ENCODE measurements at places on chromosomes 16 and 17. TPM values are rescaled to one million over a fixed set of nuclear protein-coding genes. Genes with fewer than 3 reads are reported as not detected.
A peak's percentile ranks its signal among the peaks of the same experiment; 100 is the strongest.

Gene TNFSF12
- total RNA-seq, result 28.4 TPM

Gene HSPB9
- not detected for total RNA-seq

Gene CD7
- not detected for total RNA-seq

GRCh38 chr17:28570716-28571360 is 486 bp downstream of the PIGS start:
- peak; percentile 37 for DNase-seq

DNA sequence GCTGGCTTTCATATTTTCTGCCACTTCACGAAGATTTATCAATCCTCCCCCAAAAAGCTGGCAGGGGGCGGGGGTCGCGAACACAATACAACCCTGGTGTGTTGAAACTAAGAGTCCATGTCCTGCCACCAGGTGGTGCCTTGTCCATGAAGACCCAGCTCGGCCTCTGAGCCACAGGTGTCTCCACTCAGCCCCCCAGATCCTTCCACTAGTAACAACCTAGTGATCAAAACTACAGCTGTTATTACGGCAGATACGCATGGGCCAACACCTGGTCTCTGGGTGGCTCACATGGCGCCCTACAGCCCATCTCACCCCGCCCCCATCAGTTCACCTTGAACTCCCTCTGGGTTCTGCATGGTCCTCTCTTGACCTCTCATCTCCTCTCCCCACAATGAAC is 27.7 kb downstream of the USP7 start:
- no peak for DNase-seq

Measured in endothelial cell of umbilical vein (primary cell).